ENCODE measurements at places on chromosomes 4 and X. TPM values are rescaled to one million over a fixed set of nuclear protein-coding genes. Genes with fewer than 3 reads are reported as not detected.
A peak's percentile ranks its signal among the peaks of the same experiment; 100 is the strongest.

DNA sequence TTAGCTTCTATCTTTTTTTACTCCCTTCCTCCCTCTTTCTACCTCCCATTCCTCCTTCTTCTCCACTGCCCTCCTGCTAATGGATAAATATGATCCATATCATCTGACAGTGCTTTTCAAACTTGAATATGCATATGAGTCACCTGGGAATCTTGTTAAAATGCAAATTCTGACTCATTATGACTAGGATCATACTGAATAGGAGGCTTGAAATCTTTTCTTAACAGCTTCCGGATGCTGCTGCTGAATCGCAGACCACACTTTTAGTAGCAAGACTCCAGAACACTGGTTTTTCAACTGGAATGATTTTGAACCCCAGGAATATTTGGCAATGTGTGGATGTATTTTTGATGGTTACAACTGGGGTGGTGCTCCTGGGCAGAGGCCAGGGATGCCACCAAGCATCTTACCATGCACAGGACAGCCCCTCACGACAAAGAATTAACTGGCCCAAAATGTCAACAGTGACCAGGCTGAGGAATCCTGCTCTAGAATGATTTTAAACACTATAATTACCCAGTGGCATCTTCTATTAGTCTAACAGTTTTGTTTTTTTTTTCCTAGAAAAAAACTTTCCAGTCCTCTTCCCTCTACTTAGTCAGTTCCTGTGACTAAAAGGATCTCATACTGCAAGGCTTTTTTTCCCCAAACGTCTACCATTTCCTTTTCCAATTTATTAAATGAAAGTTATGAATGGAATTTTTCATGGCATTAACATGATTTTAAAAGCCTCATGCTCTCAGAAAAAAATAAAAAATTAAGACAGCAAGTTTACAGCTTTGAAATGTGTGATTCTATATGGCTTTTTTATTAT lies 10.6 kb upstream of the PYURF start:
- no peak for DNase-seq

GRCh38 chrX:132271311-132271778 lies 52.1 kb upstream of the RAP2C start:
- no peak for DNase-seq

Gene ARAP2
- 2.8 TPM for total RNA-seq

DNA sequence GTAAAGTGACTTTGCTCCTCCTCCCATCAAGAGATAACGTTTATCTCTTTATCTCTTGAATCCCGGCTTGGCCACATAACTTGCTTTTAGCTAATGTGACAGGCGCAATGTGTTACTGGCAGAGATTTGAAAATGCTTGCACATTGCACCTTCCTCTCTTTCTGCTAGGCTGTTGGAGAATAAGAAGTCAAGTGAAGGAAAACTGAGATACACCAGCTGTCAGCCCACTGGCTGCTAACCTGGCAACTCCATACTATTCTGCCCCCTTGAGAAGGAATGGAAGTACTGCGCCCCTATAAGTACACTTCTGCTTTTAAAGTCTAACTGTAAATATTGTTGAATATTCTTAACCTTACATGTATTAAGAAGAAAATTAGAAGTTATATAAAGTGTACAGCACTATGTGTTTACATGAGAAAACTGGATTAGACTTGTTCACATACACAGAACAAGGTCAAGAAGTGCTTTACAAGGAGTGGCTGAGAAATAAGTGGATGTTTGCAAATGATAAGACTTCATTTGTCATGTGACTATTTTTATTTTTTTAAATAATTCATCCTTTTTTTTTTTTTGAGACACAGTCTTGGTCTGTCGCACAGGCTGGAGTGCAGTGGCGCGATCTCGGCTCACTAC lies 424.5 kb upstream of the CTSO start:
- no peak for DNase-seq

DNA sequence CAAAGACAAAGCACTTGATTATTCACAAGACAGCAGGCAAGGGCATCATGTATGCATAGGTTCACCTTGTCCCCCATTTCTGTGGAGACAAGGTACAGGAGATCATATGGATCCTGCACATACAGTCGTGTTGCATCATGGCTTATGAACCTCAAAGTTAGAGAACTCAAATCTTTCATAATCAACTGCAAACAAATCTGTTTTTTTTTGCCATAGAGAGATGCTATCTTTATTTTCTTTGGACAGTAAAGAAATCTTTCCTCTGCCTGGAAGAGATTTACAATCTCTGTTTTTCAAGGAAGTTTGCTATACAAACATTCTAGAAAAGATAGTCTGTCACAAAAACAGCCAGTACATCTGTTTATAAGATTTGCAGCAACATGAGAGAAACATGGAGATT lies 578.8 kb downstream of the ANKRD50 start:
- DNase-seq: no peak

DNA sequence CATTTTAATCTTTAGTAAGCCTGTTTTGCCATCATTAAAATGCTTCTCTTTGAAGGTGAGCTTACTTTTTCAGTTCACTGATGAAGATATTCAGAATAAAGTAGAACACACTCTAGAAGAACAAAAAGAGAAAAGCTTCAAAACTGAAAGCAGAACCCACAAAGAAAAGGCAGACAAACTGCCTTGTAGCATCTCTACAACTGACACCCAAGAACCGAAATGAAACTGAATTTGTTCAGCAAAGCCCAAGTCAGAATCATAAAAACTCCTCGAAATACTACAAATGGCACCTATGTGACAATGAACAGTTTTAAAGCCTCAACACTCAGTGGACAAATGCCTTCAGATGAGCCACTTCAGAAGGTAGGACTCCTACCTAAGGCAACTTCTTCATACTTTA lies 83.6 kb downstream of the MAML3 start:
- no peak for DNase-seq

Gene MAB21L2
- total RNA-seq: not detected

Gene CITED1
- total RNA-seq: not detected

Gene TLR10
- total RNA-seq: not detected

Gene SHISA3
- 5.5 TPM for total RNA-seq

DNA sequence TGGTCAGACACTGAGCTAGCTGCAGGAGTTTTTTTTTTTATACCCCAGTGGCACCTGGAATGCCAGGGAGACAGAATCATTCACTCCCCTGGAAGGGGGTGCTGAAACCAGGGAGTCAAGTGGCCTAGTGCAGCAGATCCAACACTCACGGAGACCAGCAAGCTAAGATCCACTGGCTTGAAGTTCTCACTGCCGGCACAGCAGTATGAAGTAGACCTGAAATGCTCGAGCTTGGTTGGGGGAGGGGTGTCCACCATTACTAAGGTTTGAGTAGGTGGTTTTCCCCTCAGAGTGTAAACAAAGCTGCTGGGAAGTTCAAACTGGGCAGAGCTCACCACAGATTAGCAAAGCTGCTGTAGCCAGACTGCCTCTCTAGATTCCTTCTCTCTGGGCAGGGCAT lies 537.9 kb upstream of the LCORL start:
- no peak for DNase-seq

Gene HDX
- total RNA-seq: 0.87 TPM

Gene HHIP
- total RNA-seq: not detected

- no peak for DNase-seq
These were observed 537.8 kb upstream of the BOD1L1 start for GRCh38 chr4:14165222-14165920.

- DNase-seq: no peak
These were observed 2017.8 kb downstream of the C4orf33 start for GRCh38 chr4:131113704-131114103.

- DNase-seq: peak; percentile 62
These were observed 101.9 kb downstream of the MAML3 start for GRCh38 chr4:140052050-140052449.

DNA sequence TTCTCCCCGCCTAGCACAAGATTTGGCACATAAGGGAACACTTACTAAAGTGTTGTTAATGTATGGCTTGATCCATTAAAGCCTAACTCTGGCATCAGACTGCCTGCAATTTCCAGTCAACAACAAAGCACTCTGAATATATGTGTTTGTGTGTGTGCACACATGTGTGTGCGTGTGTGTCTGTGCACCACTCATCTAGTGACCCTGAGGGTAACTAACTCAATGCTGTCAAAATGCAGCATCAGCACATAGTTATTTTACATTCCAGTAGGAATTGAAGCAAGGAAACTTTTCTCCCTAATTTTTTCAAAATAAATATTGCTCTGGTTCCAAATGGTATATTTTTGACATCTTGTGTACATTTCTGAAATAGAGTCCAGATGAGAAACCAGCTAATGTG lies 94.4 kb downstream of the SHROOM4 start:
- DNase-seq: no peak

DNA sequence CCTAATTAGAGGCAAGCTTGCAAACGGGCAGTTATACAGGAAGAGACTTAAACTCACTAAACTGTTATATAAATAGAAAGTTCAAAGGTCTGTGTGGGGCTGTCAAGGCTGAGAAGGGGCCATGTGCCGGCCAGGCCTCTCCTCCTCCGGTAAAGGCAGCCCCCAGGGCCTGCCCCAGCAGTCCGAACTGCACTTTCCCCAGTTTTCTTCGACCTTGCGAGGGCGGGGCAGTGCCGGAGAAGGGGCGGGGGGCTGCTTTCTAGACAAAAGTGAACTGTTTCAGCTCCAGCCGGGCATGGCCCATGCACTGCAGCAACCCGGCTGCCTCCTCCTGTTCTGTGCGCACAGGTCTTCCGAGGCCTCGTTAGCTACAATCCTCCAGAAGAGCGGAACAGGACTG lies 4.1 kb downstream of the AFF2 start:
- no peak for DNase-seq

Measured in Right ventricle myocardium inferior (tissue), 1 donor.